ENCODE measurements at places on chromosomes 2 and 18.

DNA sequence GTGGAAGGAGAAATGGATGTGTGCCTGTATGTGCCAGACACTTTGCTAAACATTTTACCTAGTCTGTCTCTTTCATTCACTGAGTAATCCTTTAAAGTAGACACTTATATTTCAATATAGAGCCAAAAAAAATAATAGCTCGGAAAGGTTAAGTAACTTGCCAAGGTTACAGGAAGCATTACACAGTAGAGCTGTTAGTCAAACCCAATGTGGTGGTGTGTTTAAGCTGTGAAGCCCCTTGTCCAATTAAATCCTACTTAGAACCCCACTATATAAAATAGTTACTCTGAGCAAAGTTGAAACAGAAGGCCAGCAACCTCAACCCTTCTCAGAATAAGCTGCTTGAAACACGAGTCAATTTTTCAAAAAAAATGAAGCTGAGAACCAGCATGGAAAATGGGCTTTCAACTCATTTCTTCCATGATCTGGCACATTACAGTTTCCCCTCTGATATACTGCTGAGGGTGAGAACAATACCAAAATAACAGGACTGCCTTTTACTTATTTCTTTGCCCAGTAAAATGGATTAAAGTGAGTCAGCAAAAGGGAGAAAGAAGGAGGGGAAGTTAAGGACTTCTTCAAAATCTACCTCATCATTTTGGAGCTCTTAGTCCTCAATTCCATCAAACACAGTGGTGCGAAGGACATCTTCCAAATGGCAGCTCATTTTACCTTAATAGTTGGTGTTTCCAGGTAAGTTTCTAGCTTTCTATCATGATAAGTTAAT is 7.9 kb downstream of the RDH14 start:
- no peak for DNase-seq

DNA sequence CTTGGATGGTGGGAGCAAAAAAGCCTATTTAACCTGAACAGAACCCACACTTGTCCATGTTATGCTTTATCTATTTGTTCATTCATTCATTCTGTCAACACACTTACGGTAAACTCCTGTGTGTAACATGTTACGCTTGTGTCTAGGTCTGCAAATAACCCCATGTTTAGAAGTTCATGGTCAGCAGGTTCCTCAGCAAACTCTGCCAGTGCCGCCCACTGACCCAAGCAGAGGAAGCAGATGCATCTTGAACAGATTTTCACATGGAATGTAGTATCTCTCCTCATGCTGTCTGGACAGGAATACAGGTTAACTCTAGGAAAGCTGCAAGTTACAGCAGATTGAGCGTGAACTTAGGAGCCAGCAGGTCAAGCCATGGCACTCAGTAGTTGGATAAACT is 213.7 kb upstream of the COPS8 start:
- DNase-seq = no peak

- no peak for DNase-seq
These were observed 99.1 kb downstream of the SLC25A12 start for GRCh38 chr2:171794918-171795317.

GRCh38 chr2:71208756-71209155 is 18.1 kb downstream of the PAIP2B start:
- DNase-seq = no peak

DNA sequence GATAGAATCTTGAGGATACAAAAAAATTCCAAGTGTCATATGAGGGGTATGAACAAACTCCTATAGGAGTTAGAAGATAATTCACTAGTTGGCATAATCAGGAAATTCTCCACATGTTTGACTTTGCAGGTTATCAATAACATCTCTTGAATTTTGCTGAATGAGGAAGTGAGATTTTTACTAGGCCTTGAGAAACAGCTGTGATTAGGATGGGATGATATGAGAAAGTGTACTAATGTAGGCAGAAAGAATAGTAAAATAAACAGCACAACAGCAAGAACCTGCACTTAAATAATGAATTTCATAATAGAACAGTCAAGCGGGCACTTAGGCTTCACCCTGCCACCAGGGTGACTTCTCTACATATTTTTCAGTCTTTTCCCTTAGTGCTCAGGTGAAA is 570.8 kb upstream of the CRIM1 start:
- no peak for DNase-seq

GRCh38 chr2:74744731-74745515 is 89.0 kb upstream of the HK2 start:
- no peak for DNase-seq

GRCh38 chr2:112996635-112997034 is 8.6 kb upstream of the IL36A start:
- DNase-seq = no peak

DNA sequence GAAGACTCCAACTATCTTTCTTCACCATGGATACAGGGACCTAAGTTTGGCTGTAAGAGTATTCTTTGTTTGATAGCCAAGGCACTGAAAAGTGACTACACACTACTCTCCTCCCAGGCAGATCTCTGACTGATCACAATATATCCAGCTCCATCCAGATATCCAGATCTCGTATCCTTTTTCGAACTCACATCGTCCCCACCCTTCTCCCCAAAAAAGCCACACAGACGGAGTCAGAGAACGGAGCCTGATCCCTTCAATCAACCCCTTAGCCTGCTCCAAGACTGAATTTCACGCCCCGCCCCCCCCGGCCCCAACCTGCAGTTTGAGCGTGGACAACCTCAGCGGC is 533 bp downstream of the DHX57 start:
- no peak for DNase-seq

DNA sequence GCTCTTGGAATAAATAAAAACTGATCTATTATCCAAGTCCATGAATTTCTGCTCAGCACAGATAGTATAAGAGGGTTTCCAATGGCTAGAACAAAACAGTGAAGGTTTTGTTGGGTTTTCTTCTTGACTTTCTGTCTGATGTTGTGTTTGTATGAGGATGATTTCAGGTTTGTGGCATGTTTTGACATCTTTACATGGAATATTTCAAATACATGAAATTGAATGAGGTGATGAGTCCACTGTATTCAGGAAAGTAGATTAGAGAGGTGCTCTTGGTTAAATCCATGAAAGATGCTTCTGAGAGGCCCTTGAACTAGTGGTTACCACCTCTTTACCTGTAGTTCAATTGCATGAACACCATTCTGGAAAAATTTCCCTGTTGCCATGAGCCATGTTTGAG is 84.3 kb downstream of the RAPGEF4 start:
- DNase-seq = no peak

DNA sequence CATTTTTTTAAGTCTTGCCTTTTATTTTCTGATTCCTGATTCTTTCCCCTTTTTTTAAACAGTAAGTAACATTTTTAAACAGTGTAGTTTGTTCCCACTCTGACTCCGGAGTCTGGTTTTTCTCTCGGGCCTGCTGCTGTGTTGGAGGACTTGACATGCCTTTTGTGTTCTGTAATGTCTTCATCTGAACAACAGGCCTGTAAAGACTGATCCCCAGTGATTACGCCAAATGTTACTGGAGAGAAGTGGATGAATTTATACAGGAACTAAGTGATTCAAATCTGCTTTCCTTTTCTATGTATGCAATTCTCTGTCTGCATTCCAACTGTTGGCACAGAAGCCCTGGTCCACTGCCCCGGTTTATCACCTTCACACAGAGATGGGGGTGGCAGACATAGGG is 54.3 kb upstream of the RMDN2 start:
- peak; percentile 53 for DNase-seq

GRCh38 chr2:37000318-37000717 is 34.0 kb upstream of the STRN start:
- DNase-seq = peak; percentile 5

DNA sequence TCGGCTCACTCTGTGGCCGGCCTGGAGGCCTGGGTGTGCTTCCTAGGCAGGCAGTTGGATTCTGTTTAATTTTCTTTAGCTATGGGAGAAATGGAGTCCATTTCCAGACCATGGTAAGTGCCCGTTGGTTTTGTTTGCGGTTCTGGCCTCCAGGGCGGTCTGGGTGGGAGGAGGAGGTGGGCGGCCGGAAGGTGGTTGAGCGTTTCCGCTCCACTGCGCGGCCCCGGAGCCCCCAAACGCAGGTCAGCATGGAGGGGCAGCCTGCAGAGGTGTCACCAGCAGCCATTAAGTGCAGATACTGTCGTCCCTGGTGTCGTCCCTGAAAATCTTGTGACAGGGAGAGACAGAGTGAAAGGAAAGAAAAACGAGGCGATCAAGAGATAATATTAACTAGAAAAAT is 303.9 kb downstream of the GBX2 start:
- DNase-seq = no peak

DNA sequence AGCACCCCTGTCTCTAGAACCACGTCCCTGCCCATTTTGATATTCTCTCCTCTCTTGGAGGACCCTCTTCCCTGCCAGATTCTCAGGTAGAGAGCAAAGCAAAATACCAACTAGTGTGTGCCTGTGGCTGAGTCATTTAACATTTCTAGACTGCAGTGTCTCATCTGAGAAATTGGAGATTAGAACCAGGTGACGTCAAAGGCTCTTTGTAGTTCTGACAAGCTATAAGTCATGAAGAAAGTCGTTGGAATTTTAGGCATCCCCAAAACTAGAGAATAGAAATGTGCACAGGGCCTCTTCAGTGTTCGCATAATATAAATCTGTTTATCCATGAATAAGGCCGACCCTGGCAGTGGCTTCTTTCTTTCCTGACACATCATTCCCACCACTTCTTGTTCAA is 74.4 kb upstream of the TANC1 start:
- peak; percentile 58 for DNase-seq

DNA sequence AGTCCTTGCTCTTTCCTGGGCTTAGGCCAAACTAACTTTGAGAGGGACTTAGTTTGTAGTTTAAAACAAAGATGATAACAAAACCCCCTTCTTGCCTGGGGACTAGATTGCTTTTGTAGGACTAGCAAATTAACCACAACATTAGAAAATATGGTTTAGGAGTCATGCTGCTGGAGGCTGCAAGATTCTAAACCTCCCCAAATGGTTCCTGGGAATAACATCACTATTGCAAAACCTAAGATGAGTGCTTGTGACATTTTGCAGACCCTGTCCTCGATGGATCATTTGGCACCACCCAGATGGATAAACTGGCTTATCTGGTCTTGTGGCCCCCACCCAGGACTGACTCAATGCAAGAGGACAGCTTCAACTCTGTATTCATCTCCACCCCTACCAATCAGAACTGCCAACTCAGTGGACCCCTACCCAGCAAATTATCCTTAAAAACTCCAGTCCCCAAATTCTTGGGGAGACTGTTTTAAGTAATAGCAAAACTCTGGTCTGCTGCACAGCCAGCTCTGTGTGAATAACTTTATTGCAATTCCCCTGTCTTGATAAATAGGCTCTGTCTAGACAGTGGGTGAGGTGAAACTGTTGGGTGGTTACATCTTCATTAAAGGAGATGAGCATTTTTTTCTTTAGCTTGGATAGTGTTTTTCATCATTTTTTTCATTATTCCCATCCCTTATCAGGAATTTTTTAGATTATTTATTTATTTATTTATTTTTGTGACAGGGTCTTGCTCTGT is 58.9 kb downstream of the SPTBN1 start:
- peak; percentile 8 for DNase-seq
